ENCODE measurements at places on chromosomes 2 and 18.

GRCh38 chr2:2889646-2890045, 488.0 kb downstream of the EIPR1 start:
- DNase-seq: no peak

- no peak for DNase-seq
Observed at GRCh38 chr2:189465076-189465475, 23.8 kb downstream of the WDR75 start.

- DNase-seq: no peak
Observed at GRCh38 chr2:96633641-96634040, 4.5 kb downstream of the KANSL3 start.

GRCh38 chr2:14907014-14907612, 274.6 kb downstream of the LRATD1 start:
- DNase-seq: no peak

GRCh38 chr2:66173645-66174044, 261.3 kb upstream of the MEIS1 start:
- no peak for DNase-seq

DNA sequence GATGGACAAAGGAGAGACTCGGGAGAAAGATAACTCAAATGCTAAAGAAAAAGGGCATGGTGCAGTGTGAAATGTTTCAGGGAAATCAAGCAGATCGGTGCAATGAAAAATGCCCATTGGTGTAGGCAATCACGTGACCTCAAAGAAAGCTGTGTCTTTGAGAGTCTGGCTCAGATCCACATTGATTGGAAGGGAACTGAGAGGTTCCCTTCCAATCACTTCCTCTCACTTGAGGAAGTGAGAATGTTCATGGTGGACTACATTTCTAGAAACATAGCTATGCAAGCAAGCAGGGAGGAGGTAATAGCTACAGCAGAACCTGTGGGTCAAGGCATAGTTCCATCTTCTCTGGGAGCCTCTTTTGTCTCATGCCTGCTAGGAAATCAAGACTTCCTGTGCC, 187.4 kb downstream of the LPIN1 start:
- no peak for DNase-seq

- DNase-seq: no peak
Observed at GRCh38 chr2:134193006-134193405, 60.9 kb upstream of the MGAT5 start.

DNA sequence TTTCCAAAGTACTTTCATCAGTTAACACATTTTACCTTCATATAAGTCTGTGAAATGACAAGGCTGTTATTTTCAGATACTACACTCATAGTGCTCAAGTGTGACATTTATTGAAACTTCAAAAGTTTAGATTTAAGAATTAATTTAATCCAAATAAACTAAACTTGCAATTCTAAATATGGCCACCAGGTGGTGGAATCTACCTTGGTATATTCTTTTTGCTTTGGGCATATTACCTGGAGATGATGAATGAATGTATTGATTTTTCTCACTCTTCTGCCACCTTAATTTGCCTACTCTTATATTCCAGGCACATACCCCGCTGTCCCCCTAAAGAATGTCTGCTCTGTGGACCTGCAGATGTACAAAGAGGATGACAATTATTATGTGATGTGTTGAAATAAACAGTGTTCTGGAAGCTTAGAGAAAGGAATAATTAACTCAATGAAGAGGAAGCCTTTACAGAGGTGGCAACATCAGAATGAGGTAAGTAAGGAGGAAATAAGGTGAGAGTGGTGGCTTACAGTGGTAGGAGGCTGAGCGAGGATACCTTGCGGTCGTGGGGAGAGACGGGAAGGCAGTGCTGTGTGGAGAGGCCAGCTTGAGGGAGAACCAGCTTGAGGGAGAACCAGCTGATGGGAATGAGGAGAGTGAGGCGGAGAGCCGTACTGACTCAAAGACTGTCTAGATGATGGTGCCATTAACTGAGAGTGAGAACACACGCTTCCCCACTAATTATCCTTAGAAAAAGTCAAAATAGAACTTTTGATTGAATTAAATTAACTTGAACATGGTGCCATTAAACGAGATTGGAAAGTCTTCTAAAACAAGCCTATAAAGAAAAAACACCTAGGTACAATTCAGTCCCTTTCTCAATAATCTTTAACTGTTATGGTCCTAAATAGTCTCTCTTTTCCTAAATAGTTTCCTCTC, 179.5 kb downstream of the CELF4 start:
- no peak for DNase-seq

DNA sequence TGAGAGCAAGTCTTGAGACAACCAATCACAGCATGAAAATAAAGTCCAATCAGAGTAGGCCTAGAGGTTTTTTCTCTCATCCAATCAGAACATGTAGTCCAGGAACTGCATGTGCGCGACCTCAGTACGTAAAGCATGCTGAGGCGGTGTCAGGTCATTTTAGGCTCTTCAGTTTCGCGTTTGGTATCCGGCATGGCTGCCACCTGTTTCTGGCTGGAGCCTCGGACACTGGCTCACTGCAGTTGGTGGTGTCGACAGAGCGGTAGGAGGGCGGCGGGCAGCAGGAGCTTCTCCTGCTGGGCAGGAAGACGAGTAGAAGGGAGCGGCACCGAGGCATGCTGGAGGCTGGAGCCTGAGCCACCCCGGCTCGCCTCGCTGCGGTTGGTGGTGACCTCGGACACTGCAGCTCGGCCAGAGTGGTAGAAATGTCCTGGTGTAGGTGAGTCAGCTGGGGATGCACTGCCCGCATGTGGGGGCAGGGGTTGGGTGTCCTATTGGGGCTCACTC, 15.8 kb downstream of the CCDC74A start:
- no peak for DNase-seq

DNA sequence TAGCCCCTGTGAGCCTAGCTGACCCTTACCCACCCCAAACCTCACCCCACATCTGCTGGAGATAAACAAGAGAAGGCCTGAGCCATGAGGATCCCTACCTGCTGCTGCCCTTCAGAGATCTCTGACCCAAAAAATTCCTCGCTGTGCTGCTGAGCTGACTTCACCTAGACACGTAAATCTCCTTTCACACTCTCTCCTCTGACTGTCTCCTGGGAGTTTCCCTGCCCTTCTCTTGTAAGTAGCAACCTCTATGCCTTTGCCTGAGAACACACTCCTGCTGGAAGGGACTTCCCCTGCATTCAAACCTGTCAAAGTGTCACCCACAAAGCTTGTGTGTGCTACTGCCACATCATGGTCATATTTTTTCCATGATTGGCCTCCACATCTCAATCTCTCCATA, 134.2 kb upstream of the NOL4 start:
- DNase-seq: no peak

DNA sequence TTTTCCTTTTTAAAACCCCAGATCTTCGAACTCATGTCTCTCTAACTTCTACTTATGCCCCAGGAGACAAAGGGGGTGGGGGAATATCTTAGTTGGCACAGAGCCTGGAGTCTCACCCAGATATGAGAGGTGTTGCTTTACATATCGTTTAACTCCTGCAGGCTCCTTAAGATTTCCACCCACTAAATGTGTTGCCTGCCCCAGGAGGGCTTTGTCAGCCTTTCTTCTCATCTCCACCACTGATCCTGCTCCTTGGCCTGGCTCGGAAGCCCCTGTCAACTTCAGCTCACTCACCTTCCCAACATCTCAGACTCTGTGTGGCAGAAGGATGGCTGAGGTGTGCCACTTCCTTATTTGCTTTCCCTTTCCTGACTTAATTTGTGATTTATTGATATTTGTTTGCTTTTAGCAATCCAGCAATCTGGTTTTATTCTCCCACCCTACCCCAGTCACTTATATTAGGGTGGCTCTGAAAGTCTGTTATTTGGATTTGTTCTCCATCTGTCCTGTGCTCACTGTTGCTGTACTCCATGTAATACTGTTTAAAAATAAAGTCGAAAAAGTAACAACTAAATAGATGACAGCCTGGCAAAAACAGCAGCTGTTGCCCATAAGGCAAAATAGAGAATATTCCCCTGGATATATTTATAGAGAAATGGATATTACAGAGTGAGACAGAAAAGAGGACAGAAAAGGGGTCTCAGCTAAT, 200.6 kb downstream of the ZBTB7C start:
- no peak for DNase-seq

DNA sequence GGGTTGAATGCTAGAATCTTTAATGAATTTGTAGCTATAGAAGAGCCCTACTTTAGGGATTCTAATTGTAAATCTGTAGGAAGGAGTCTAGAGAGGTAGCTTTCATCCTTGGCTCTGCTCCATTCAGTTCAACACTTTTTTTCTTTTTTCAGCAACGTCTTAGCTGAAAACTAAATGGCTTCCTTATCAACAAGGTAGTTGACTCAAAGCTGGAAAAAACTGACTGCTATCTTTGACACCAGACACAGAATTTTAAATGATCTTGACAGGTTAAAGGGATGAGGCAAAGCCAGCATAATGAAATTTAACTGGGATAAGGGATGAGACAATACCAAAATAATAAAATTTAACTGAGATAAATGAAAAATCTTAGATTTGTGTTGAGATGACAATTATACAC, 54.9 kb downstream of the TMEFF2 start:
- DNase-seq: no peak

DNA sequence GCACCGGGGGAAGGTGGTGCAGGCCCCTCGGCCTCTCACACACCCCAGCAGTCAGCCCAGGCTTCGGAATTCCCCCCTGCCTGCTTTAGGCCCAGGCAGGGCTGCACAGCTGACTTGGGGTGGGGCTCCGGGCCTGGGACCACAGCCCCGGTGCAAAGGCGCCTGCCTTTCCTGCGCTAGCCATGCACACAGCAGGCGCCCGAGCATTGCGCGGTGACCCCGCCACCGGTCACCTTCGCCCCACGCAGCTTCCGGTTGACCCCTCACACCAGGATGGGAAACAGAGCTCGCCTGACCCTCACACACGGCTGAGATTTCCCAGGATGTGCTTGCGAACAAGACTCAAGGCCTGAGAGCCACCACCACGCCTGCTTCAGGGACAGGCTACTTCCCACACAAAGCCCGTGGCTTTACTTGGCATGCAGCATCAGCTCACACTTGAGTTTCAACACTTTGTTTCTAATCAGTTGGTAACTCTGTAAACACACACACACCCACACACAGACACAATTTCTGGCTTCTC, 46.0 kb downstream of the SLC66A2 start:
- no peak for DNase-seq

DNA sequence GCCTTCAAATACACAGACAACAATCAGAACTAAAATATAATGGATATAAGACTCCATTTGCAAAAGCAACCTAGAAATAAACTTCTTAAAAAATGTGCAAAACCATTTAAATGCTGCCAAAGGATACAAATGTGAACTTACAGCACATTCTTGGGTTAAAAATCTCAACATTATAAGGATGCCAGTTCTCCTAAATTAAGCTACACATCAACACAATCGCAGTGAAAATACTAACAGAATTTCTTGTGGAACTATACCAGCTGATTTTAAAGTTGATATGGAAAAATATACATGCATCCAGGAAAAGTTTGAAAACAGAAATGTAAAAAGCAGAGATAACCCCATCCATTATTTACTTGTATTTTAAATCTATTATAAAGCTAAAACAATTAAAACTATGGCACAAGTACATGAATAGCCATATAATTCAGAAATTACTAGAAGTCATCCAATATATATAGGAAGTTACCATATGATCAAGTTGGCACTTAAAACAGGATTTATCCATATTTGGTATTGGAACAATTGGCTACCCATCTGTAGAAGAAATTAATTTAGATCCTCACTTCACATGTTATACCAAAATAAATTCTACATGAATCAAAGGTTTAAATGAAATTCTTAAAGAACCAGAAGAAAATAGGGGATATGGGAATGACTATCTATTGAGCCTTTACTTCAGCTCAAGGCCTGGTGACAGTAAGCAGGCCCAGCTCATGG, 151.7 kb upstream of the GLI2 start:
- DNase-seq: no peak

DNA sequence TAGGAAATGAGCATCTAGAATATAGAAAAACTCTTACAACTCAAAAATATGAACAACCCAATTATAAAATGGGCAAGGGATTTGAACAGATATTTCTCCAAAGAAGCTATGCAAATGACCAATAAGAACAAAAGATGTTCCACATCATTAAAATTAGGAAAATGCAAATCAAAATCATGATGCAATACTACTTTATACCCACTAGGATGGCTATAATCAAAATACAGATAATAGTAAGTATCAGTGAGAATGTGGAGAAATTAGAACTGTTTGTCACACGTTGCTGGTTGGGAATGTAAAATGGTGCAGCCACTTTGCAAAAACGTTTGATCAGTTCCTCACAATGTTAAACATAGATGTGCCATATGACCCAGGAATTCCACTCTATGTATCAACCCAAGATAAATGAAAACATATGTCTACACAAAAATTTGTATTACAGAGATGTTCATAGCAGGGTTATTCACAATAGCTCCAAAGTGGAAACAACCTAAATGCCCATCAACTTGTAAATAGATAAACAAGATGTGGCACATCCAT, 558.4 kb downstream of the SLC4A3 start:
- no peak for DNase-seq

All from stimulated activated CD4-positive, alpha-beta T cell treated with anti-CD3 and anti-CD28 coated beads, Interleukin-1b, Interleukin-23, amount 100 ng/mL, for 1 hour (primary cell).